Dermis blood vessel endothelial cell (primary cell): ENCODE measurements at places on chromosomes 2 and 18. TPM values are rescaled to one million over a fixed set of nuclear protein-coding genes. Genes with fewer than 3 reads are reported as not detected.
A peak's percentile ranks its signal among the peaks of the same experiment; 100 is the strongest.

DNA sequence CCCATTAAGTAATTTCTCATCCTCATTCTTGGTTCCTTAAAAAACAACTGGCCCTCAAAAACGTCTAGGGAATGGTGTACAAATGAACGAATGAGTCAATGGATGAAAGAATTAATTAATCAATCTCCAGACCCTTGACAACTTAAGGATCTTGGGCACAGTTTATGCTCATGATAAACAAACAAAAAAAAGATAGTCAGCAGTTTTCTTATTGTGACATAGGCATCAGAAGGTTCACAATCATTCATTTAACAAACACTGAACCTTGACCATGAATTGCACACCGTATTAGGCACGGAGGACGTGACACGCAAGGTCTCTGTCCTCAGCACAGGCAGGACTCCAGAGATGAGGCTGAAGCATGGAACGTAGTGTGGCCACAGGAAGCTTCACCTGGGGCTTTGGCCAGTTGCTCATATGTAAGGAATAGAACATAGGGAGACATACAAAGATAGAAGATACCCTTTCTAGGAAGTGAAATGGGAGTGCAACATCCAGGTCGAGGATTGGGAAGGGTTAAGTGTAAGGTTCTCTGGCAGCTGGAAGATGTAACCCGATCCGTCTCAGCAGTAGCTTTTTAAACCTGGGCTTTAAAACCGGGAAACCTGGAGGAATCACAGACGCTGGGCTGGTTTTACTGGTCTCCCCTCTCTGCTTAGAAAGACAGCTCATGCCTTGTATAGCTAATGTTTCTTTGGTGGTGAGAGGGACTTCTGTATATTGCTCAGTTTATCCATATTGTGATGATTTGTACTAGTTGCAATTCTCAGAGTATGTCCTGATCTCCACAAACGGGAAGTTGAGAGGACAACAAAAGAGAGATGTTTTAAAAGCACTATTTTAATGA, 8.9 kb upstream of the LTBP1 start:
- no peak for DNase-seq

DNA sequence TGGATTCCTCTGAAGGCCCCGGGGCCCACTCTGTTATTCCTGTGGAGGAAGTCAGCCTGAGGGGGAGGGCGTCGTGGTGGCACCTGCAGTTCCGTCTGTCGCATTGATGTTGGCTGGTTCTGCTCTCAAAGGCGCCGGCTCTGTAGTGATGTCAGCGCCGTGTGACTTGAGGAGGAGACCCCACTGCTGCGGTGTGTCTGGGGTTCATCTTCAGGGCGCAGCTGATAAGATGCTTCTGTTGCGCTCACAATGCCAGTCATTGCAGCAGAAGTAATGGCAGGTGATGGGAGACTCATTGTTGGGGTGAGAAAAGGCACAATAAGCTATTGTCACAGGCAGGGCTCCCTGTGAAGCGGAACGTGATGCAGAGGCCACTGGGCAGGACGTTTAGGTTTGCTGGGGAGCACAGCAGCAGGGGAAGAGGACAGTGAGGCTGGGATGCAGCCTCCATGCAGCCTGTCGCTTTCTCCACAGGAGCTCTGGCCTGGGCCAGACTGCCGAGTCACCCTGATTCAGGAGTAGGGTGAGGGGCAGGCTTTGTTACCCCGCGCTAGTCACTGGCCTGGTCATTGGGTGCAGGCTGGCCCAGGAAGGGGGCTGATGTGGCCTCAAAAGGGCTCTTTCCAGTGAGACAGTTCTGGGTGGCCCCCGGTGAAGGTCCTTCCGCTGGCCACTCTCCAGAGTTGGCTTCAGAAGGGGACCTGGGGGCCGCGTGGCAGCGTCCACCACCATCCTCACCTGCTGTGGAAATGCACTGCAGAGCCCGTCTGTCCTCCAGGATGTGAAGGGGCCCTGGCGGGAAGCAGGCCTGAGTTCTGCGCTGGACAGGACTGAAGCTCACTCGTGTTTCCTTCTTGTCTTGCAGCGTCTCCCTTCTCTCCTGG, 42.9 kb downstream of the SH3BP4 start:
- no peak for DNase-seq

The SULT1C2 gene
- total RNA-seq = 0.05 TPM in 1 of 2 replicates, not detected in the other

DNA sequence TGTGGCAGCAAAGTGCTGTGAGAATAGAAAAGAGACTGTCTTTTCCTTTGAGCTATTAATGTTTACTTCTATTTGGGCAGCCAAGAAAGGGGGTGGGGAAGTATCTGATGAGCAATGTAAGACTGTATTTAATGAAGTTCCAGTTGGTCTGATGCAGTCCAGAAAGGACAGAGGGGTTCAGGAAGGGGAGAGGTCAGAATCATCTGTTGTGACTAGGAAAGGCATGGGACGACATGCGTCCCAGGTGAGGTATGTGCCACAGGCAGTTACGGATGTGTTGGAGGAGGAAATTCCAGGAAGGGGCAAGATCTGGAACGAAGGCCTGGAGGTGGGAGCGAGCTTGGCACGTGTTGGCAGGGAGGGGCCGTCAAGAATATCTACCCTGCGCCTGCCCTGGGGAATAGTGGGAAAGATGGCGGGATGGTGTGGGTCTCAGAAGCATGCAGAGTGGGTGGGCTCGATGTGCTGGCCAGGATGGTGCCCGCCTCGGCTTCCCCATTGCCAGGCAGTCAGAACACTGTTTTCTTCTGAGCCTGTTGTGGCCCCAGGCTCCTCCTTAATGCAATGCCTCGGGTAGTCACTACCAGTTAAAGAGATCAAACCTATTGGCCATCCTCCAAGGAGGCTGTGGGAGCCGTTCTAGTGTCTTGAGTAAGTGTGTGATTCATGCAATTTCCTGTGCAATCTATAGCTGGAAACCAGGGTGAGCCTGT, 57.8 kb upstream of the TXNDC2 start:
- peak; percentile 98 for DNase-seq

- DNase-seq = no peak
These were observed 18.8 kb downstream of the TM4SF20 start for GRCh38 chr2:227360351-227360750.

- no peak for DNase-seq
These were observed 43.2 kb upstream of the SEMA4C start for GRCh38 chr2:96913117-96913397.

The IL1F10 gene
- not detected in 2 replicates for total RNA-seq

The CYP26B1 gene
- total RNA-seq = under 0.01 and 0.60 TPM in 2 replicates

GRCh38 chr2:37250869-37251740, 19.6 kb downstream of the NDUFAF7 start:
- no peak for DNase-seq

GRCh38 chr18:65230311-65230710, 520.5 kb upstream of the CDH7 start:
- no peak for DNase-seq
